Vagina (tissue), 2 donors: ENCODE measurements at places on chromosomes 3 and 15.

DNA sequence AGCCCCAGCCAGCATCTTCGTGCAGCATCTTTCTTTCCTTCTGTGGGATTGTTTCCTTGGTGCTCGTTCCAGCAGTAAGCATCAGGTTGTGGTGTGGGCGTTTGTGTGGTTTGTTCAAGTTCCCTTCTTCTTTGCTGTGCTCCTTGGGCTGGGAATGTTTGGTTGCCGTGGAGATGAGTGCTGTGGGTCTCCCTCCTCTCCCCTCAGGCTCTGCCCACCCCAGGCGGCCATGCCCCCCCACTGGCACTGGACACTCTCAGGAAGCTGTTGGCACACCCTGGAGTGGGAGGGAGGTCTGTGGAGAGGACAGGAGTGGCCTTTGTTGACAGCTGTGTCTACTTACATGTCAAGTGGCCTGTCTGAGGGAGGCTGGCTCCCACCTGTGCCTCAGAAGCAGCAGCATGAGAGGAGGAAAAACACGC, 46.5 kb upstream of the SACM1L start:
- no peak for DNase-seq

DNA sequence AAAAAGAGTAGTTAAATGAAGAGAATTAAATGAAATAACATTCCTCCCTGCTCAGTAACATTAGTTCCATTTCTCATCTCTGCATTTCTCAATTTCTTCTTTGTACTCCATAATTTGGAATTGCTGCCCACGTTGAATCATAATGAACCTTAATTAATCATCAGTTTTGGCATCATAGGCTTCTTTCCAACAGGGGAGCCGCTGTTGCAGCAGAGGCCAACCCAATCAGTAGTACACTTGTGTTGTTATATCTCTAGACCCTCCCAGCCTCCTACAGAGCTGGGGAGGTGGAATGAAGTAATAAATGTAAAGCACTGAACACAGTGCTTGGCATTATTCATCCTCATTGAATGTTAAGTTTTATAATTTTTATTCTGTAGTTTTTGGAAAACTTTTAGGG, 240.7 kb downstream of the CHST2 start:
- no peak for DNase-seq

DNA sequence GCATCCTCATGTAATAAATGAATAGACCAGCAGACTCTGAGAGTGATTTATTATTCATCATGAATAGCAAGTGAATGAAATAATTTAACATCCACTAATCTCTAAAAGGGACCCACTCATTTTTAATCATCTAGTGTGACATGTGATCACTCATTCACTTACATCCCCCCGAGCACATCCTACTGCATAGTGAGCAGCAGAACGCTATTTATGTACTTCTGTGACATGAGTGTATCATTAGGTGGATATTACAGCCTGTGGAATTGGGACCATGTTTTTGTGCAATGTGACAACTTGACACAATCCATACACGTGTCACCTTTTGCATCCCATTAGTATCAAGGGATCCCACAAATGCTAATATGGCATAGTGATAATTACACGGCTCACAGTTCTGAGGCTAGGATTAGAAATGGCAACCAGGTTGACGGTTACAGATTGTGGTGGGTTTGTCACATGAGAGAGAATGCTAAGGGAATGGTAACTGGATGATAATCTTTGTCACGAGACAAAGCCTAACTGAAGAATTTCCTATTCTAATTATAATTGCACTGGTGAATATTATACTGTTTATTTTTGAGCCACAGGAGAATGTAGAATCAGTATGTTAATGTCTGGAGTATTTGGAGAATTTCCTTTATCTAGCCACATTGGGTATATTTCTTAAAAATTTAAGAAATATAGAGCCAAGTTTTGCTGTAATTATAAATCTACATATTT, 595.2 kb upstream of the TBL1XR1 start:
- DNase-seq, result no peak

DNA sequence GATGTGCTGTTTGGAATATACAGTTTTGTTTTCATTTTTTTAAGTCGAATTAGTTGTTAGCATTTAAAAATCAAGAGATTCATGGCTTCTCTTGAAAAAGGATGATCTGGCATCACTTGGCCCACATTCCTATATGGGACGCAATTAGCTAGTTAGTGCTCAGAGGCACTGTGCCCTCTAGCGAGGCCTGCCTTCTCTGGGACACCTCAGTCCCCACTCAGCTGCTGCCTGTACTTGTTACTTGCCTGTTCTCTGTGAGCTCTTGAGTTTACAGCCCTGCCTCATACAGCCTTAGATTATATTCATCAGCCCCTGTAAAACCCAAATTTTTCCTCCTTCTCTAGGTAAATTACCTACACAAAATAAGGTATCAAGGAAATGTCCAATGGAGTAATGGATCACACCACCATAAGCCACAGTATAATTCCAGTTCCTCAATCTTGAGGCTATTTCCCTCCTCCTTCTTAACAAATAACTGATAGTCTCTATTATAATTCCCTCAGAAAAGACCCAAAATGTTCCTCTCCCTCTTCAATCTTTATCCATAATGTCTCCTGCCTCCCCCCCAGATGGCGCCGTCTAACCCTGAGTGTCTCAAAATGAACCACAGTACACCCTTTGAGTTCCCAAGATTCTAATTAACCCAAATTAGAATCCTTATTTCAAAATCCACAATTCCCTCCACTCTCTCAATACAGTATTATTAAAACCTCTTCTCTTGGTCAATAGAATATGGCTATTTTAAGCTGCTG, 2.7 kb downstream of the ZMAT3 start:
- no peak for DNase-seq

GRCh38 chr3:160106905-160107861, 118.0 kb upstream of the C3orf80 start:
- no peak for DNase-seq
